ENCODE measurements at places on chromosomes 5 and 9.

DNA sequence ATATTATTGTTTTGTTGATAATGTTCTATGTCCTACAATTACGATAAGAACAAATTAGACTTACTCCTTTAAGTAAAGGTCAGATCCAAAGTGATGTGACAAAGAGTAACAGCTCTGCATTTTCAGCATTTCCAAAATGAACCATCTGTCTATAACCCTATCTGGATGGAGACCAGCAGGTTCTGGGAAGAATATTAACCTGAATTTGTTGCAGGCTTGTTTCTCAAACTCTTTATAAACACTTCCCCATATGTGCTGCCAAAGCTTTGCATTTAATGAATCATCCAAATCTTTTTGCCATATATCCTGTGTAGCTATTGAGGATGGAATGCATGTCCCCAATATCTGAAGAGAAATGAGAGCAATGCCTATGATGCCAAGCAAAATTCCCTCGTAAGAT lies 198.9 kb upstream of the SLC27A6 start:
- no peak for DNase-seq

DNA sequence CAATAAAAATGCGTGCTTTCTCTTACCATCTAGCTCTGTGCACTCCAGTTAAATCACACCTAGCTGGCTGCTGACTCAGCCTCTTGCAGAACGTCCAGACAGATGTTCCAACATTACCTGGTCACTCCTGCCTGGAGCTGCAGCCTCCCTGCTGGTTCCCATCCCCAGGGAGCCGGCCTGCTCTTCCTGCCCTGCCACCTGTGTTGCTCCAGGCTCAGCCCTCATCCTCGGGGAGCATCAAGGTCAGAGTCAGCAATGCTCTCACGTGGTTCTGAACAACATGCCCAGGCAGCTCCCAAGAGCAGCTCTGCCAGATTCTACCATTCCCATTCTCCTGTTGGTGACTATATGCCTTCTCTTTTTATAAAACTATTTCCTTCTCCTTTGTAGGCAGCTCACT lies 81.3 kb downstream of the GADD45G start:
- no peak for DNase-seq

DNA sequence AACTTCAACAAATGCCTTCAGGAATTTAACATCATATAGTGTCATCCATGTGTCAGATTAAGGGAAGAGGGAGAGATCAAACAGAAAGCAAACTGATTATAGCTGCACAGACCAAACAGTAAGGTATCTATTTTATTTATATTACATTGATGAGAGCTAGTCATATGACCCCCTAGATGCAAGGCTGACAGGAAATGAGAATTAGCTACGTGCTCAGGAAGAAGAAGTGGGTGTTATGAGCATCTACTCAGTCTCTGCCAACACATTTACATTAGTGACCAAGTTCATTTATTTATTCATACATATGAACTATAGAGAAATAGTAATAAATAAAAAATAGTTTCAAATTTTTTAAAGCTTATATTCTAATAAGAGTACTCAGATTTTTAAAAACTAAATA lies 787.3 kb downstream of the KCTD16 start:
- no peak for DNase-seq

DNA sequence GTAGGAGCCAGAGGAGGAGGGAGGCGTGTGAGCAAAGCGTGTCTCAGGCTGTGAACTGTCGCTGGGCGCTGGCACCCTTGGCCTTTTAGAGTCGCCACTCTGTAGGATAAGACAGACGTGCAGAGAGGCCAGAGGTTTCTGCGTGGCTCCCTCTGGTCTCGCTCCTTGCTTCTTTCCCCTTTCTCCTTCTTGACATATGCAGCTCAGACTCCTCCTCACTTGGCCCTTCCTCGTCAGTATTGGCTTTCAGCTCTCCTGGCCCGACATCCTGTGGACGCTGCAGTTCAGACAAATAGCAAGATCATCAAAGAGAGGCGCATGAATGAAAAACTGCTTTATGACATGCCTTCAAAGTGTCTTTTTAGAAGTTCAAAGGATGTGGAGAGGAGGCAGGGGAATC lies 116.8 kb upstream of the SPRY4 start:
- no peak for DNase-seq

GRCh38 chr5:179146277-179146676 lies 86.1 kb downstream of the ZNF354C start:
- DNase-seq: no peak

DNA sequence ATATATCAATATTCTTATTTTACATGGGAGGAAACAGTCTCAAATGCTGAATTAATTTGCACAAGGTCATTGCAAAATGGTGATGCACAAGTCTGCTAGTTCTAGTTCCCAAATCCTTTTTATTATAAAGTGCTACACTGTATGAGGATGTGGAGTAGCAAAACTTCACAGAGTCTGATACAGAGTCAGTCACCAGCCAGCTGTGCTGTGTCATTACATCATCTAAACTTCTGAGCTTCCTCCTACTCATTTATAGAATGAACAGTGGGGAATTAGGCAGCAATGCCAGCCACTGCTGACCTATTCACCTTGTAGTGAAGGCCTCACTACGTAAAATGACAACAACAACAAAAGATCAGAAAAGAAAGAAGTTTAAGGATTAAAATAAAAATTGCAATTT lies 357.8 kb downstream of the TMEM167A start:
- no peak for DNase-seq

- no peak for DNase-seq
Measured at GRCh38 chr5:41312478-41313060, 99.2 kb upstream of the C6 start.

DNA sequence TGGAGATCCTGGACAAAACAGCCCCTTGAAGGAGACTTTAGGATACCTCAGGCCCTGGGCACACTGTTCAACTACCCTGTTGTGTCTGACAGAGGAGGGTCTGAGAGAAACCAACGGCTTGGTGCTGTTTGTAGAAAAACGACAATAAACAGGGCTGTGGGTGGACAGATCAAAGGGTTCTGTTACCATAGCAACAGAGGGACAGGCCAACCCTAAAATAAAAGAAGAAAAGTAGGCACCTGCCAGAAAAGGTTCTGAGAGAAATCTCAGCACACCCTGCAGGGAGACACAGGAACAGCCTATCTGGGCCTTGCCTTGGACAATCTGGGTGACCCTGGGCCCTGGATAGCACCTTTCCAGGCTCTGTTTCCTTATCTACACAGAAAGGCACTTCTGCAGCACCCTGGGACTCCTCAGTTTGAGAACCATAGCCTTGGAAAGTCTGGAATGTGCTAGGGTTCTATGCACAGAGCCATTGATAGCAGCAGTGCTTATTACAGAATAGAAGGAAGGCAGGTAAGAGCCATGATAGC lies 104.8 kb upstream of the TBC1D2 start:
- no peak for DNase-seq

DNA sequence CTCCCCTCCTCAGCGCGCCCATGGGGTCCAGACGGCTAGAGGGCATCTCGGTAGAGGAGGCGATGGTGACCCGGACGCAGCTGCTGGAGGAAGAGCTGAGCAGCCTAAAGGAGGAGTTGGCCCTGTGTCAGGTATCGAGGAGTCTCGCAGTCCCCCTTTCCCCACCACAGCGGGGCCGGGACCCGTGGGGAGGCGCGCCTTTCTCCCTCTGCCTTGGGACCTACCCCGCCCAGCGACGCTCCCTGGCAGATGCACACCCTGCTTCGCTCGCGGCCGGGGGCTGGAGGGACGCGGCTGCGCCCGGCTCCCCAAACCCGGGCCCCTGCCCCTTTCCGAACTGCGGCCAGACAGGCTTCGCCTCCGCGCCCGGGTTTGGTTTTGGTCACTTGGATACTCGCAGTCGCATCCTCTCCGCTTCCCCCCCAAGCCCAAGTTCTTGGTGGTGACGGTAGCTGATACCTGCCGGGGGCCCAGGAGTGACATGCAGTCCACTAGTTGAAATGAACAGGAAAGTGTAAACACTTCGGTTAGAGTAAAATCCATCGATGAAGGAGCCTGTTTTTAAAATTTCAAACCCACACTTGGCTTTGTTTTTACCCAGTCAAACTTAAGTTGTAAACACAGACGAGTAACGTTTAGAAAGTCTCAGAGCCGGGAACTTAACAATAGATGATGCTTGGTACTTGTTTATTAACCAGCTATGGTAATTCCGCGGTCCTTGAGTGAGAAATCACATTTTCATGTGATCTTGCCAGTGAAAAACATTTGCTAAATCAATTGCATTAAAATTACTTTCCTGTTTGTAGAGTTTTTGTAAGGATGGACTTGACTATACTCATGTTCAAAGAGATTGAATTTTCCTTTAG lies 688 bp downstream of the CNTLN start:
- peak; percentile 51 for DNase-seq

DNA sequence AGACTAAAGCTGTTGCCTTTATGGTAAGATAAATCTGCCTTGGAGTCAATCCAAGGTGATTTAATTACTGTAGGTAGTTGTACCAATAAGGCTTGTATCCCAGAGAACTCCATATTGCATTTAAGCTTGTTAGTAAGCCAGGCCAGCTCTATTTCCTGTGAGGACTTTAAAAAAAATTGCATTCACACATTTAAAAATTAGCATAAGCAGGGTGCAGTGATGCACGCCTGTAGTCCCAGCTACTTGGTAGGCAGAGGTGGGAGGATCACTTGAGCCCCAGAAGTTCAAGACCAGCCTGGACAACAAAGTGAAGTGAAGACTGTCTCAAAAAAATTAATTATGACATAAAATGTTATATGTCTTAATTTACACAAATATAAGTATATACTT lies 28.7 kb upstream of the ABL1 start:
- no peak for DNase-seq

- no peak for DNase-seq
Measured at GRCh38 chr5:123125962-123126732, 37.1 kb downstream of the PRDM6 start.

DNA sequence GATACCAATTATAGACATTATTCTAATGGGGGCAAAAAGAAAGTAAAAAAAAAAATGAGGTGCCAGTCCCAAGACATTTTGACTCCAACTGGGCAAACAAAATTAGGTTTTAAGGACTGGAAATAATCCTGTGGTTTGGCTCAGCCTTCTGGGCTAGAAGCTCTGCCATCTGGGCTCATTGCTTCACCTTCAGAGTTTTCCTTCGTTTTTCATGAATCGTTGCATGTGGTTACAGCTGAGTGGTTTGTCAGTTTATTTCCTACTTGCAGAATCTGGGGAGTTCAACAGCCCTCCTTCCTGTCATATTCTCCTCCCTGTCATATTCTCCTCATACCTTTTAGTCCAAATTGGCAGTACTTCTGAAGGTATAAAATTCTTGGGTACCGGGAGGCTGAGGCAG lies 12.0 kb downstream of the UGT3A2 start:
- DNase-seq: no peak
